ENCODE measurements at places on chromosomes 7 and 10.
A peak's percentile ranks its signal among the peaks of the same experiment; 100 is the strongest.

DNA sequence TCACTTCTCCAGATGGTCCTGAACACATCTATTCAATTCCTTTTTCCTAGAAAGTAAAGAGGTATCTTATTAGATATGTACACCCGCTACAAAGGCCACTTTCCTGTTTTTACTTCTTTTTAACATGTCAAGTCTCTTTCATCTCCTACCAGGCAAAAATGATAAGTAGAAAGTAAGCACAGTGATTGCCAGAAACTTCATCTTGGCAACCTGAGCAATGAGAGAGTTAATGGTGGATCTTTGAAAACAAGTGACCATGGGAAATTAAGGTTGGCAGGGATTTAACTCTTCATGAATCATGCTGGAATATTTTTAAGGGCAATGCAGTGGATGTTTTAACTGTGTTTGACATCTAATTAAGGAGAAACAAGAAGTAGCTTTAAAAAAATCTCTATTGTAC lies 2.7 kb downstream of the SEMA3A start:
- peak; percentile 37 for DNase-seq

DNA sequence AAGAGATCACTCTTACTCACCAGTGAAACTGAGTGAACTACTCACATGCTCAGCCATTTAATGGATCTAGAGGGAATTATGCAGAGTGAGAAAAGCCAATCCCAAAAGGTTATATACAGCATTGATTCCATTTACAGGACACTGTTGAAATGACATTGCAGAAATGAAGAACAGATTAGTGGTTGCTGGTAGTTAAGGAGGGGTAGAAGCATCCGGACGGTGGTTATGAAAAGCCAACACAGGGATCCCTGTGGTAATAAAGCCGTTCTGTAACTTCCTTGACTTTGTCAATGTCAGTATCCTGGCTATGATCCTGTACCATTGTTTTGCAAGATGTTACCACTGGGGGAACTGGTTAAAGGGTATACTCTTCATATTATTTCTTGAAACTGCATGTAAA lies 253.4 kb downstream of the USP6NL start:
- no peak for DNase-seq

GRCh38 chr7:38535073-38535472 lies 96.1 kb downstream of the AMPH start:
- no peak for DNase-seq

GRCh38 chr10:97547271-97547600 lies 25.3 kb upstream of the ANKRD2 start:
- no peak for DNase-seq

DNA sequence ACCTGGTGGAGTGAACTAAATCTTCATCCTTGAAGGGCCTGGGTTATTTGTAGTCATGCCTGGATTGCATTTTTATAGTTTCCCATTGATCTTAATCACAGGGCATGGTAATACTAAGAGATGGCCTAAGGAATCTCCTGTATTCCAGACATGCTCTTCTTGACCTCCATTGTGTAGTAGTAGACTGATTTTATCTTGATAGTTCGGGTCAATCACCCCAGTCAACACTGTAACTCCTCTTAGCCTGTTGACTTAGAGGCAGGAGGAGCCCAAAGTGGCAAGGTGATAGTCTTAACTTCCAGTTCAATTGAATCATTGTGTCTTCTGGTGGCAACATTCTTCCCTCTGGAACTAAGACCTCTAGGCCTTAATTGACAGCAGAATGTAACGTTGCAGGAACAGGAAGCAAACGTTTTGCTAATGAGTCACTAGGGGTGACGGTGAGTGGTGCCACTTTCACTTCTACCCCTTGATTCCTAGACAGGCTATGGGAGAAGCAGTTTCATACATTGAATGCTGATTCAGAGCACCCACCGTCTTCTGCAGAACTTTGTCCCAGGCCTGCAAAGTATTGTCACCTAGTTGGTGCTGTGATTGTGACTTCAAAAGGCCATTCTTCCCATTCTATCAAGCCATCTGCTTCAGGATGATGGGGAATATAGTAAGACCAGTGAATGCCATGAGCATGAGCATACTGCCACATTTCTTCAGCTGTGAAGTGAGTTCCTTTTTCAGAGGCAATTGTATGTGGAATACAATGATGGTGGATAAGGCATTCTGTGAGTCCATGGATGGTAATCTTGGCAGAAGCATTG lies 24.0 kb upstream of the PAPSS2 start:
- DNase-seq = peak; percentile 79

GRCh38 chr7:100208911-100209408 lies 10.8 kb upstream of the PVRIG start:
- DNase-seq = no peak

DNA sequence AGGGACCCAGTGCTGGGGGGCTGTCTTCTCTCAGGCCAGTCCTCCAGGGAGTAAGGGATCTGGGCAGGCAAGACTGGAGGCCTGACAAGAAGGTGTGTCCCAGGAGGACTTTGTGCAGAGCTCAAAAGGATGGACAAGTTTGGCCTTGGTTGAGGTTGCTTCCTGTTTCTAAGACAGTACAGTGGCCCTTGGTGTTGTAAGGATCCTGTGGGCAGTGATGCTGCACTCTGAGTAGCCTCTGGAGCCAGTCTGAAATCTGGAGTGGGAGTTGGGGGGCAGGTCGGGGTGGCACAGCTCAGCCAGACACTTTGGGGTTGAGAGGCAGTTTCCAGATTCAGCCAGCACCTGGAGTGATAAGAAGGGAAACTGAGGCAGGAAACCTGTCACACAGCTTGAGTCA lies 139.2 kb upstream of the ZMIZ1 start:
- no peak for DNase-seq

GRCh38 chr7:46844486-46844885 lies 737.4 kb downstream of the TNS3 start:
- DNase-seq = no peak

GRCh38 chr10:52394246-52394645 lies 80.2 kb downstream of the DKK1 start:
- no peak for DNase-seq
